Activated CD4-positive, alpha-beta T cell treated with anti-CD3 and anti-CD28 coated beads, Interleukin-2, amount 50 U/mL, for 16 hours (primary cell): ENCODE measurements at places on chromosomes 13 and 19.

DNA sequence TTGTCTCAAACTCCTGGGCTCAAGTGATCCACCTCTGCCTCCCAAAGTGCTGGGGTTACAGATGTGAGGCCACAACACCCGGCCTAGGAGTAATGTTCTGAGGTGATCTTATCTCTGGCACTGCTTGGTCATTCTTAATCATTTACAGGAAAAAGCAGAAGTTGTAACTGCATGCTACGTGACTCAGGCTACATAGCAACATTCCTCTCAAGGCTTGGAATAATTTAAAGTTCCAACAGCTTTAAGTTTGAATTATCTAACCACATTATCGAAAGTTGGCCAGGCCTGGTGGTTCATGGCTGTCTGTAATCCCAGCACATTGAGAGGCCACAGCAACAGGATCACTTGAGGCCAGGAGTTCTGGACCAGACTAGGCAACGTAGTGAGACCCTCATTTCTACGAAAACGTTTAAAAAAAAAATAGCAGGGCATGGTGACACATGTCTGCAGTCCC lies 3.9 kb upstream of the B9D2 start:
- no peak for DNase-seq

DNA sequence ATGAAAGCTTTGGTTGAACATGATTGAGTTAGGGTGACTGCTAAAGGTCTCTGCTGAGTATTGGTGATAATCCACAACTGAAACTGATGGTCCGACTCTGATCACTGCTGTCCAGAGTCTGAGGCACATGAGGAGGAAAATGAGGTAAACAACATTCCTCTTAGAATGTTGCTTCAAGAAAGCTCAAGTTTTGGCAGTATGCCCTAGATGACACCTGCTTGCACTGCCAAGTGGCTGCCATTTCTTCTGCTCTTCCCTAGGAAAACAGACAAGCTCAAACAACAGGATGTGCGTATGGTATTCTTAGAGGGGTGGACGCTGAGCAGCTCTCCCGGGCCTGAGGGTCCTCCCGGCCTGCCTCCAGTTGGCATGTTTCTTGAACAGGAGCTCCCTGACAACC lies 15.2 kb upstream of the MTIF3 start:
- no peak for DNase-seq

GRCh38 chr13:109697936-109698335 lies 88.4 kb downstream of the IRS2 start:
- no peak for DNase-seq

DNA sequence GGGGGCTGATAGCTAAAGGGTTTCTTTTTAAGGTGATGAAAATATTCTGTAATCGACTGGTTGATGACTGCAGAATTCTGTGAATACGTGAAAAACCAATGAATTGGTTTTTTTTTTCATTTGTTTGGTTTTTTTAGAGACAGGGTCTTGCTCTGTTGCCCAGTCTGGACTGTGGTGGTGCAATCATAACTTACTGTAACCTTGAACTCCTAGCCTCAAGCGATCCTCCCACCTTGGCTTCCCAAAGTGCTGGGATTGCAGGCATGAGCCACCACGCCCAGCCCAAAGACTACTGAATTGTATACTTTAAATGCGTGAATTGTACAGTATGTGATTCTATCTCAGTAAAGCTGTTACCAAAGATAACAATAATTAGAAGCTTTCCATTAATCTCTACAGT lies 14.8 kb upstream of the AKAP8 start:
- DNase-seq: no peak

DNA sequence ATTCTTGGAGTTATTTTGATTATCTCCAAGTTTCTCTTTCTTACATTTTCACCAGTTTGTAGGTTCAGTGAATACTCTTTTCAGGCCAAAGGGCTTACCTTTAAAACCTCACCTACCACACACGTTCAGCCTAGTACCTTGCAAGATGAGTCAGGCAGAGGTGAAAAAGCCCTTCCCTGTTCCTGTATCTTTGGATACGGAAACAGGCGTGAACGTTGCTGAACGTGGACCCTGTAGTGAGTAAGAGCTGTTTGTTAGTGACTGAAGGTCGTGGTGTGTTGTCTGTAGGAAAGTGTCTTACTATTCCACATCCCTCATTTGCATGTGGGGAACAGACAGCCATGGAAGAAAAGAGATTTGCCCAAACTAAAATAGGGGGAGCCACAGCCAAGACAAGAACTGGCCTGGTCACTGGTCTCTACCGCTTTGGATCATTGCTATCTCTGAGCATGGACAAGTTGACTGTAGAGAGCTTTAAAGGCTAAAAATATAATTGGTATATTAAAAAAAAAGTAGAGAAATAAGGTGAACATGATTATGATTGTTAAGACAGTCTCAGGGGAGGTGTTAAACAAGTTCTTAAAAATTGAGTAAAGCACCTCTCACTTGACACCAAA lies 3.5 kb downstream of the CEBPG start:
- DNase-seq: no peak
